Hindlimb muscle (tissue), 1 donor: ENCODE measurements at places on chromosomes 1 and 21. TPM values are rescaled to one million over a fixed set of nuclear protein-coding genes. Genes with fewer than 3 reads are reported as not detected.

GRCh38 chr1:180614730-180615129 is 17.1 kb upstream of the XPR1 start:
- no peak for DNase-seq

GRCh38 chr1:11245248-11245647 is 17.1 kb downstream of the MTOR start:
- no peak for DNase-seq

DNA sequence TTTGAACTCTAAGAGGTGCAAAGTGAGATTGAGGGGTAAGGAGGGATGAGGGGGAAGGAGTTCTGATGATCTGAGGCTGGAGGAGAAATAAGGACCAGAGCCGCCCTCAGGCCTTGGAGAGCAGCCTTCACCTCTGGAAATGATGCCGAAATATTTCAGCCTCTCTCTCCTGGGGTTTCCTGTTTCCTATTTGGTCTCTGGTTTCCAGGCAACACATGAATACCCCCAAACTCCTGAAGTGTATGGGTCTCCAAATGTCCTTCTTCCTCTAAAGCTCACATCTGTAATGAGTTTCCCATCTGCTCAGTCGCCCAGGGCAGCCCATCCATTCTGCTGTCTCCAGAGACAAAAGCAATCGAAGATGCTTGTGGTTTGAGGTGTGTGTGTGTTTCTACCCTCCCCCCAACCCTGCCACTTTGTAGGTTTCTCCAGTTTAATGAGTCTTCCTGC is 52.0 kb upstream of the FAM20B start:
- peak; percentile 87 for DNase-seq

DNA sequence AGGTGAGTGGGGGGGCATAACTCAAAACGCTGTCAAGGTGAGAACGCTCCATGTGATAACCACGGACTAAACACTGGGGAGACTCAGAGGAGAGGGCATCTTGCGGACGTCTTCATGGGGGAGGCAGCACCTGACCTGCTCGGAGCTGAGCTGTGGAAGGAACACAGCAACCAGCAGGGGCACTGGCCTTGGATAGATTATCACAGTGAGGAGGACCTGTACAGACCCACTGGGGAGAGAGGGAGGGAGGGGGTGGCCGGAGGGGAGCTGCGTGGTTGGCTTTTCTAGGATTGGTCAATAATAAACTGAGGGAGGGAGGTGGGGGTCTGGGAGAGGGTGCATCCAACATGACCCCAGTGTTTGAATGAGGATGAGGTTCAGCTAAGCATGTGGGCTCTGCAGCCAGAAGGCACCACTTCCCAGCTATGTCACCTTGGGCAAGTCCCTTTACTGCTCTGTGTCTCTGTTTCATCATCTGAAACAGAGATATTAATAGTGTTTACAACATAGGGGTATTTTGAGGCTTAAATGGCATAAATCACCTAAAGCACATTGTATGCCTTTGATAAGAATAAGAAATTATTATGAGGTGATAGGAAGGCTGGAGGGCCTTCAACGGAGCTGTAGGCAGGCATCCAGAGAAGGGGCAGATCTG is 123.3 kb downstream of the GRIK3 start:
- no peak for DNase-seq

DNA sequence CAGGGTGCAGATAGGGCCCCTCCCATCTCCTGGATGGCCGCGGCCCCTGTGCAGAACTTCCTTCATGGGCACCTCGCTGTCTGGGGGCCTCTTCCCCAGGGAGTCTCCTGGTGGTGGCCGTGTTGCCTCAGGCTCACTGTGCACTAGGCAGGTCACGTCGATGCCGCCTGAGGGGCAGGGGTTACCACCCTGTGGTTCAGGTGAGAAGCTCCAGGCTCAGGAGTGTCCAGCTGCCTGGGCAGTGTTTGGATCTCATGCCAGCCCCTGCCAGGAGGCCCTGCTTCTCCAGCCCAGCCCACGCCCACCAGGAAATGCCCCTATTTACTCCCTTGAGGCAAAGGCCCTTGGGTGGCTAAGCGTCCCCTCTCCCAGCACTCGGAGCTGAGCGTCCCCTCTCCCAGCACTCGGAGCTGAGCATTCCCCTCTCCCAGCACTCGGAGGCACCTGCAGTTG is 2.1 kb downstream of the ITGB2 start:
- DNase-seq: no peak

- DNase-seq: no peak
These were observed 4.8 kb downstream of the ETV3 start for GRCh38 chr1:157133426-157133825.

- DNase-seq: no peak
These were observed 301.8 kb upstream of the CHRM3 start for GRCh38 chr1:239084459-239085080.

DNA sequence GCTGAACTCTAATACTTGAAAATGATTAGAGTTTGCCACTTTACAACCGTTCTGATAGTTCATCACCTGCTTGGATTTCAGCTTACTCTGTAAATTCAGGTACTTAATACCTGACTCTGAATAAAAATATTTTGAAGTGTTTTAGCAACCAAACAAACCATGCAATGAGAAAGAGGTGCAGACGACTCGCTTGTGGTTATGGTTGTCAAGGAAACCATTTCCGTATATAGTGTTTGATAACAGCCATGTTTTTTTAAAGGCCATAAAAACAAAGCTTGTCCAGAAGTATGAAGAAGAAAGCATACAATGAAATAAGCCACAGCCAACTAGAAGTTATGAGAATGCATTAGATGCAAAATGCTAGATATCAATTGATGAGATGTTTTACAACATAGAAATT is 167.2 kb upstream of the HMCN1 start:
- no peak for DNase-seq

DNA sequence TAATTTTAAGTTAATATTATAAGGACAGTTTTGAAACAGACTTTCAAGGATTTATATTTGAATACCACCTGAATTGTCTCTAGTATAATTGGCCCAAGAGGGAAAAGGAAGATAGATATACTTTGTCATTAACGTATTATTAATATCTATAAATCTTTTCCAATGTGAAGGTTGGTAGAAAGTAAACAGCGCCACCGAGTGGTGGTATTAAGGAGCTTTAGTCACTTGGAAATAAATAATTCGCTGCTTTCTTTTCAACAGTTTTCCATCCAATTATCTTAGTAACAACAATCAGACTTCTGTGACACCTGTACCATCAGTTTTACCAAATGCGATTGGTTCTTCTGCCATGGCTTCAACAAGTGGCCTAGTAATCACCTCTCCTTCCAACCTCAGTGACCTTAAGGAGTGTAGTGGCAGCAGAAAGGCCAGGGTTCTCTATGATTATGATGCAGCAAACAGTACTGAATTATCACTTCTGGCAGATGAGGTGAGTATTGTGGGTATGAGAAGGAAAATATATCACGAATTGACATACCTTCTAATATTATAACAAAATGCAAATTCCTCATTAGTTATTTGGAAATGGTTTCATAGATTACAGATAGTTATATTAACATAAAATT is 37.7 kb downstream of the SH3GLB1 start:
- peak; percentile 11 for DNase-seq

DNA sequence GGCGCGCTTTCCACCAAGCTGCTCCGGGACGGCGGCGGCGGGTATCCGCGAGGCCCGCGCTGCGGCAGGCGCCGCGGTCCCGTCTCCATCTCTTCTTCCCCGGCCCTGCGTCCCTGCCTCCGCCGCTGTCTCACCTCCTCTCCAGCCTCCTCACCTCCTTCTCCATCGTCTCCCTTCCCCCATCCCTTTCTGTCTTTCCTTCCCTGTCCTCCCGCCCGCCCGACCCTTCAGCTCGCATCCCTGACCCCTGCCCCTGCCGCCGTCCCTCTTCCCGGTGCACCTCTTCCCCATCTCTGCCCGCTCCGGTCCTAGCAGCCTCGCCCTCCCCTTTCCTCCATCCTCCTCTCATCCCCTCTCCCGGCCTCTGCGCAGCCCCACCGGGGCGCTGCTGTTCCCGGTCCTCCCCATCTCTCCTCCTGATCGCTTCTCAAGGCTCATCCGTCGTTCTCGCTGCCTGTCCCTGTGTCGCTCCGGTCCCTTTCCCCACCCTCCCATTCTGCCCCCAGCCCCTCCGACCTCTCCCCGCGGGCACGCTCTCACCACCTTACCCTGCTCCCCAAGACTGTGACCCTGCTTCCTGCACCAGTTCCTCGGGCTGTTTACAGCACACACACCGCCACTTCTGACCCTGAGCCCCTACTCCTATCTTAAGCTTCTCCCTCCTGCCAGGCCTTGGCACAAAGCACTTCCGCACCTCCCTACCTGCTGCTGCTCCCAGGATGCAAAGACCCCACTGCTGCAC is 760 bp upstream of the NPHP4 start:
- DNase-seq: no peak

GRCh38 chr1:52727114-52727586 is 897 bp downstream of the ZYG11B start:
- no peak for DNase-seq

DNA sequence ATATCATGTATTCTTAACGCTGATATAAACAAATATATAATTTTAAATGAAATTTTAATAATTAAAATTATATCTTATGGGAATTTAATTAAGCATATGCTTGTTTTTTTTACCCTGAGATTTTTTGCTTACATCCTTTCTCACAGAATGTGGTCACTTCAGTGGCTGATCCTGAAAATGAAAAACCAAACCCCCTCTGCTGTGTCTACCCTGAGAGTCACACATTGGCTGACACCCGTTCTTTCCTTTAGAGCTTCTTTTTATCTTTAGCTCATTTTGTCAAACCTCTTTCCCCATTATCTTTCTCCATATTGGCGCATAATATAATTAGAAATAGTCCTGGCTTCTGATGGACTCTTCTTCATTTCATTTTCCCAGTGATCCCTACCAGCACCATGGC is 10.8 kb upstream of the CACYBP start:
- no peak for DNase-seq

DNA sequence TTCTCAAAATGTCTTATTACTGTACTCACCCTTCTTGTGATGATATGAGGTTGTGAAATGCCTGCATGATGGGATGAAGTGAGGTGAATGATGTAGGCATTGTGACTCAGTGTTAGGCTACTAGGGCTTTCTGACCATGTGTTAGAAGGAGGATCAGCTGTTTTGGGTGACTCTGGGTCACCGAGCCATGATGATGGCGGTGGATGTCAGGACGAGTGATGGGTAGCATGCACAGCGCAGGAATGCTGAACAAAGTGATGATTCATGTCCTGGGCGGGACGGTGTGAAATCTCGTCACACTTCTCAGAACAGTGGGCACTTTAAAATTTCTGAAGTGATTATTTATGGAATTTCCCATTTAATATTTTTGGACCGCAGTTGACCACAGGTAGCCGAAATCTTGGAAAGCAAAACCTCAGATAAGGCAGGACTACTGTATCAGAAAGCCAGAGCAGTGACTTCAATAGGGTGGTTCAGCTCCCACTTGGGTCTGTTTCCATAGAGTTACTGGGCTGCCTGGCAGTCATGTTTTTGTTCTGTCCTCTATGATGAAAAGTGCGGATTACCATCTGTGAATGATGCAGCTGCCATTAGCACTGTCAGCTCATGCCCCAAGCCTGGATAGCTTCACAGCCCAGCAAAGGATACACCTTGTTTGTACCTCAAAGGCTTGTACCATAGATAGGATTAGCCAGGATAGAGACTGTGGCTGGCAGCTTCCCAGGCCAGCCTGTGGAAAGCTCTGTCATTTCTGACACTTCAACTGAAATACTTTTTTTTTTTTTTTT is 26.6 kb downstream of the IL6R start:
- DNase-seq: no peak

DNA sequence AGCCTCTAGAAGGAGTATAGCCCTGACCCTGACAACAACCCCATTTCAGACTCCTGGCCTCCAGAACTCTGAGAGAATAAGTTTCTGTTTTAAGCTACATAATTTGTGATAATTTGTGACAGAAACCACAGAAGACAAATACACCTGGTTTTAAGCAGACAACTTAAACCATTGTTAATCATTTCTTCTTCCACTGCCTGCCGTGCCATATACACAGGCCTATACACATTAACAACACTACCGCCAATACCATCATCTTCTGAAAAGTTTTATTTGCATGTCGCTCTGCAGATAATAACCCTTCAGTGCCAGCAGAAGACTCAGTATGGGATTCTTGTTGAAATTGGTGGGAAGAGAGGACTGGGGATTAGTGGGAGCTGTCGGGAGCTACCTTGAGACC is 39.9 kb upstream of the KRTAP19-8 start:
- DNase-seq: no peak

DNA sequence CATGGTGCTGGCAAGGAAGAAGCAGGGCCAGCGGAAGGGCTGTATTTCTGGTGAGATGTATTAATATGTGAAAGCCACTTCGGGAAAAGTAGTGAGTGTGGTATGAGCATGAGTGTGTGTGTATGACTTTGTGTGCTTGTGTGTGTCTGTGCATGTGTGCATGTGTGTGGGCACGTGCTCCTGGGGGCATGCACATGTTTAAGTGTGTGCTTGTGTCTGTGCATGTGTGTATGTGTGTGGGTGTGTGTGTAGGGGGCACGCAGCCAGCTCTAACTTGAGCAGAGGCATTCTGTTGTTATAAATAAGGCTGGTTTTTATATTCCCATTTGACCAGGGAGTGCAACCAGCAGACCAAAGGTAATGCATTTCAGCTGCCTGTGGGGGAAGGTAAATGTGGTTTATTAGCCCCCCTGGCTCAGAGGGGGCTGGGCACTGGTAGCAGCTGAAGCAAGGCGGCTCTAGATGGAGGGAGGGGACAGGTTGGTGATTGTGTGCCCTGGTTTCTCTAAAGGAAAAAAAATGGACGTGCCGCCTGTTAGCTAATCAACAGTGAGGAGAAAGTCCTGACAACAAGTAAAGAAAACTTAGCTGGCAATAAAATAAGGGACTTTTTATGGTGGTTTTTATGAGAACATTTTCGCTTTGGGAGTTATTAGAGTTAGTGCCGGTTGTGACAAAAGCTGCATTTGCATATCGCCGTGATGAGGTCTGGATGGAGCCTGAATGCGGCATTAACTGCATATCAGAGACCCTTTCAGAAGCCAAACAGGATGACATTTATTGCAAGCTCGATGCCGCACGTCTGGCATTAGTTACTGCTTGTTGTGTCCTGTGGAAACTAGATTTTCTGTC is 180.1 kb downstream of the CAMTA1 start:
- no peak for DNase-seq

- no peak for DNase-seq
These were observed 1.1 kb downstream of the FOXO6 start for GRCh38 chr1:41362357-41362721.

DNA sequence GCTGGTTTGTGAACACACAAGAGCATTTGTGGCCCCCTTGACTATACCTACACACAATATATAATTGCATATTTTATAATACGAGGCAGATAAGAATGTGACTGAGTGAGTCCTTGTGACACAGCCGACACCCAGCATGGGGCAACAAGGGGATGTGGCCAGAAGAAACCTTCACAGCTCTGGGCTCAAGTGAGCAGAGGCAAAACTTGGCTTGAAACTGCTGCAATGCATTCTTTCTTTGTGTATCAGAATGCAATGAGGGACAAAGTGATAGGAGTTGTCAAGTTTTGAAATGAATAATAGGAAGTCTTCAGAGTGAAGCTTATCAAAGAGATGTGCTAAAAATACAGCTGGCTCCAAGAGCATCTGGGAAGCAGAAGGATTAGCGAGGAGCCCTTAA is 124.0 kb upstream of the C8B start:
- DNase-seq: no peak

Gene TNFRSF4
- 3.2 TPM for polyA plus RNA-seq

Gene SH2D2A
- 0.49 TPM for polyA plus RNA-seq

Gene ZNF683
- polyA plus RNA-seq: not detected

Gene FCGR2B
- polyA plus RNA-seq: 0.06 TPM

Gene FPGT
- 12.0 TPM for polyA plus RNA-seq

Gene KCNK1
- polyA plus RNA-seq: 1.3 TPM

Gene GCSAML
- 0.15 TPM for polyA plus RNA-seq

Gene VASH2
- polyA plus RNA-seq: 34.8 TPM

Gene PRMT6
- polyA plus RNA-seq: 17.3 TPM

Gene HOOK1
- 4.1 TPM for polyA plus RNA-seq

Gene CFH
- 98.4 TPM for polyA plus RNA-seq

Gene SUSD4
- polyA plus RNA-seq: 2.0 TPM

Gene COL8A2
- polyA plus RNA-seq: 6.9 TPM

Gene LCE2A
- polyA plus RNA-seq: not detected
